Progenitor cell of endocrine pancreas (in vitro differentiated cells): ENCODE measurements at places on chromosomes 3 and 15. TPM values are rescaled to one million over a fixed set of nuclear protein-coding genes. Genes with fewer than 3 reads are reported as not detected.

- H3K4me3 ChIP-seq = peak overlapping the region; percentile 81
- peaks cover 2% of the 10 kb centered on the region for H3K36me3 ChIP-seq
- DNase-seq = no peak
- peak overlapping the region; percentile 98 for H3K27ac ChIP-seq
Measured at GRCh38 chr3:141738891-141739363, 829 bp downstream of the RNF7 start.

- no peak overlapping the region for H3K4me3 ChIP-seq
- peak overlapping the region; percentile 94 for H3K27ac ChIP-seq
- no peaks in the 10 kb centered on the region for H3K27me3 ChIP-seq
- DNase-seq = no peak
Measured at GRCh38 chr3:46965151-46965550, 11.4 kb downstream of the CCDC12 start.

GRCh38 chr3:104273046-104273649 lies 1093.6 kb upstream of the ALCAM start:
- no peak overlapping the region for H3K4me3 ChIP-seq
- no peaks in the 10 kb centered on the region for H3K36me3 ChIP-seq
- no peaks in the 10 kb centered on the region for H3K4me1 ChIP-seq
- no peaks in the 10 kb centered on the region for H3K27me3 ChIP-seq

DNA sequence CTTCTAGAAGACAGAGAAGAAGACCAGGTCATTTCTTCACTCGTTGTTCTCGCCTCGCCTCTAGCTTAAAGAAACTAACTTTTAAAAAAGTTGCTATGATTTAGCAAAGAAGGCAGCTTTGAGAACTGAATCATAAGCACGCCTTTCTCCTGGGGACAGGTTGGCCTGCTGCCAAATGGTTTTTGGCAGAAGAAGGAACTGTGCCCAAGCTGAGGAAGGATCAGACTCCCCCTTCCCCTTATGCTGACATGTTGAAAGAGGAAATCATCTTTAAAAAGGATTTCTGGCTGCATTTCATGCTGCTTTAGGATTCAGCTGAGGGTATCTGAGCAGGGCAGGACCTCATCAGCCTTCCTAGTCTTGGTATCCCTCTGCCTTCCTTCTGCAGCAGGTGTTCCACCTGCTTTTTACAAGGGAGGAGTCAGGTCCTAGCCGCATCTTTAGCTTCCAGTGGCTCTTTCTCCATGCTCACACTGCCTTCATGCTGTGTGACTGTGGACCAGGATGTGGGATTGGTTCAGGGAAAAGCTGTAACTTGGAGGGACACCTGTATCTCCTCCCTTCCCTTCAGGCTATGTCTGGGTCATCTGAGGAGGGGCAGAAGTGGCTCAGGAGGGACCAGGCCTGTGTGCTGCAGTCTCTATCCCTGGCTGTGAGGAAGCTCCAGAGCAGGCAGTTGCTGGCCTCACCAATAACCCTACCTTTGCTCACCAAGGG lies 34.1 kb upstream of the HACD2 start:
- peaks cover 11% of the 10 kb centered on the region for H3K4me1 ChIP-seq
- no peak for DNase-seq
- H3K27ac ChIP-seq = no peak overlapping the region
- H3K36me3 ChIP-seq = no peaks in the 10 kb centered on the region
- H3K27me3 ChIP-seq = no peaks in the 10 kb centered on the region

GRCh38 chr3:73379465-73379864 lies 245.3 kb downstream of the PDZRN3 start:
- H3K27me3 ChIP-seq = no peaks in the 10 kb centered on the region
- H3K4me1 ChIP-seq = peaks cover 5% of the 10 kb centered on the region
- no peak for DNase-seq

- H3K36me3 ChIP-seq = no peaks in the 10 kb centered on the region
- peak; percentile 32 for DNase-seq
- H3K4me3 ChIP-seq = no peak overlapping the region
- H3K27me3 ChIP-seq = peaks cover 43% of the 10 kb centered on the region
- H3K4me1 ChIP-seq = no peaks in the 10 kb centered on the region
Measured at GRCh38 chr3:43155464-43156121, 49.7 kb upstream of the POMGNT2 start.

GRCh38 chr15:26771168-26771567 lies 1.7 kb downstream of the GABRB3 start:
- no peak for DNase-seq
- no peaks in the 10 kb centered on the region for H3K36me3 ChIP-seq
- no peak overlapping the region for H3K4me3 ChIP-seq
- H3K4me1 ChIP-seq = peaks cover 11% of the 10 kb centered on the region

GRCh38 chr3:71629711-71630110 lies 46.2 kb upstream of the FOXP1 start:
- H3K27ac ChIP-seq = no peak overlapping the region
- DNase-seq = no peak
- no peak overlapping the region for H3K4me3 ChIP-seq
- H3K27me3 ChIP-seq = no peaks in the 10 kb centered on the region

- H3K36me3 ChIP-seq = peaks cover 6% of the 10 kb centered on the region
- peaks cover 7% of the 10 kb centered on the region for H3K4me1 ChIP-seq
- no peak overlapping the region for H3K27ac ChIP-seq
- no peak for DNase-seq
Measured at GRCh38 chr3:195885036-195885891, 23.1 kb downstream of the TNK2 start.

GRCh38 chr15:41483115-41483514 lies 10.6 kb upstream of the ITPKA start:
- no peak overlapping the region for H3K27ac ChIP-seq
- peaks cover 32% of the 10 kb centered on the region for H3K36me3 ChIP-seq
- no peaks in the 10 kb centered on the region for H3K27me3 ChIP-seq

DNA sequence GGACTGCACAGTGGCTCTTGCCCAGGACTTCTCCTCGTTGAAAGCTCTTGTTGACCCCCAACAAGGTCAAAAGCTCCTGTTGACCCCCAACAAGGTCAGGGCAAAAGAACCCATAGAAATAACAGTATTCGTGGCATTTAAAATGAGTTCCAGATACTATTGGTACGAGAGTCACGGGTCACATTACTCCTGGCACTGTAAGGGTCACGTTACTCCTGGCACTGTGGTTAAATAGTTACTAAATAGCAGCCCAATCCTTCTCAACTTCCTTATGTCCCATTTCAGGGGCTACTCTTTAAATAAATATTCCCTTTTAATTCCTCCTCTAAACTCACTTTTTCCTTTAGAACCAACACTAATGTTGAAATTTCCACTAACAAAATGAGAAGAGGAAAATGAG lies 18.2 kb upstream of the ADCY5 start:
- no peak for DNase-seq
- peaks cover 3% of the 10 kb centered on the region for H3K27me3 ChIP-seq
- no peaks in the 10 kb centered on the region for H3K36me3 ChIP-seq
- no peak overlapping the region for H3K4me3 ChIP-seq
- no peak overlapping the region for H3K27ac ChIP-seq

MINAR1 gene
- total RNA-seq = 1.8 and 1.9 TPM in 2 replicates

GOLGA8J gene
- total RNA-seq = not detected in 2 replicates
